ENCODE measurements at places on chromosomes 1 and 21. TPM values are rescaled to one million over a fixed set of nuclear protein-coding genes. Genes with fewer than 3 reads are reported as not detected.

- no peaks in the 10 kb centered on the region for H3K27me3 ChIP-seq
- peak; percentile 93 for DNase-seq
- H3K4me3 ChIP-seq: peak overlapping the region; percentile 29
- H3K4me1 ChIP-seq: peaks cover 6% of the 10 kb centered on the region
Measured at GRCh38 chr1:11784993-11785769, 20.6 kb downstream of the MTHFR start.

DNA sequence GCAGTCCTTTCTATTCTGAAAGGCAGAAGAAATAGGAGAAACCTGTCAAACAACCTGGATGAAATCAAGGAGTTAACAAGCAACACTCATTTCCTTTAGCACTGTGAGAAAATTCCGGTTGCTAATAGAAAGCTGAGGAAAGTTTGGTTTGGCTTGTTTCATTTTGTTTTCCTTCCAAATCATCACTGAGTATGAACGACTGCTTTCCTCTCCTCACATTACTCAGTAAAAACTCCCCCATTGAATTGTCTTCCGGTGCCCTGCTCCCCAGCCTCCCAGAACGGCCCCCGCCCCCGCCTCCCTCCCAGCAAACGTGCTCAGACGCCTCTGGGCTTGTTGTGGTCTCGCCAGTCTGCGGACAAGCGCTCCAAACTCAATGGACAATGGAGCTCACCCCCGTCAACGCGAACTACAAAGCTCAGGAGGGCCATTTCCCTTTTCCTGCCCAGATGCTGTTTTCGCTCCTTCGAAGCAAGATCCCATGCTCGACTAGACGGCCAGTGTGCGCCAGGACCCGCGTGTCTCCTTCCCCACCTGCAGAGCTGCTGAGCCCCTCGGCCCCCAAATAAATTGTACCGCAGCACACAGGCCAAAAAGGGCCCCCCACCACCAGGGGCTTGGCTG lies 747 bp downstream of the STX6 start:
- H3K4me1 ChIP-seq: no peaks in the 10 kb centered on the region
- peaks cover 4% of the 10 kb centered on the region for H3K36me3 ChIP-seq
- peak overlapping the region; percentile 95 for H3K4me3 ChIP-seq
- peak; percentile 71 for DNase-seq
- no peaks in the 10 kb centered on the region for H3K27me3 ChIP-seq
- H3K27ac ChIP-seq: peak overlapping the region; percentile 28

GRCh38 chr1:108717774-108718316 lies 5.1 kb downstream of the FNDC7 start:
- H3K4me1 ChIP-seq: peaks cover 2% of the 10 kb centered on the region
- H3K36me3 ChIP-seq: no peaks in the 10 kb centered on the region
- no peak overlapping the region for H3K4me3 ChIP-seq
- no peaks in the 10 kb centered on the region for H3K27me3 ChIP-seq

GRCh38 chr1:83770319-83770661 lies 228.6 kb downstream of the TTLL7 start:
- H3K36me3 ChIP-seq: no peaks in the 10 kb centered on the region
- no peaks in the 10 kb centered on the region for H3K4me1 ChIP-seq
- H3K27me3 ChIP-seq: no peaks in the 10 kb centered on the region
- H3K4me3 ChIP-seq: no peak overlapping the region

GRCh38 chr1:181483285-181484195 lies at the start of gene CACNA1E:
Gene CACNA1E, plus strand, starts transcription at chr1:181483517. Its CDS starts 228 bp downstream, at chr1:181483745.
- H3K4me1 ChIP-seq: no peaks in the 10 kb centered on the region
- no peaks in the 10 kb centered on the region for H3K36me3 ChIP-seq
- peaks cover 46% of the 10 kb centered on the region for H3K27me3 ChIP-seq
- peak; percentile 28 for DNase-seq
- H3K4me3 ChIP-seq: peak within 1 kb of the TSS; percentile 63

- no peaks in the 10 kb centered on the region for H3K36me3 ChIP-seq
- peak; percentile 15 for DNase-seq
- no peak overlapping the region for H3K27ac ChIP-seq
- no peaks in the 10 kb centered on the region for H3K27me3 ChIP-seq
- H3K4me1 ChIP-seq: no peaks in the 10 kb centered on the region
Measured at GRCh38 chr1:114208106-114208505, 54.4 kb upstream of the SYT6 start.

DNA sequence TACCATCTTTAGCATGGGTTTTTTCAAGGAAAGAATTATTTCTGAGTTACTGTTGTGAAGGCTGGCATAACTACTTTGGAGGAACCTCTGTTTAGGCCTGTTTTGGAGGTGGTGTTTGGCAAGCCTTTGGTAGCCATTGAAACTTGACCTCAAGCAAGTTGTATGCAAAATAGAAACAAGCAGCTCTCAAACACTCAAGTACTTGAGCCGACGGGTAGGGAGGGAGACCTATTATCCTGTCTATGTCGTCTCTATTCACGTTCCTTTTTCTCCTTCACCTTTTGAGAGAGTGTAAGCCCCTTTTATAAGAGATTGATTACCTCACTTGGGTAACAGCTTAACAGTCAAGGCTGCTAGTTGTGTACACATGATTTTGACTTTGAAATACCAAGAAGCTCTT lies 878.3 kb upstream of the CXADR start:
- no peak overlapping the region for H3K4me3 ChIP-seq
- no peak overlapping the region for H3K27ac ChIP-seq
- H3K27me3 ChIP-seq: no peaks in the 10 kb centered on the region
- H3K4me1 ChIP-seq: 0 out of 2 replicates have a peak, but pooled peaks cover 5% of the 10 kb centered on the region
- H3K36me3 ChIP-seq: no peaks in the 10 kb centered on the region

DNA sequence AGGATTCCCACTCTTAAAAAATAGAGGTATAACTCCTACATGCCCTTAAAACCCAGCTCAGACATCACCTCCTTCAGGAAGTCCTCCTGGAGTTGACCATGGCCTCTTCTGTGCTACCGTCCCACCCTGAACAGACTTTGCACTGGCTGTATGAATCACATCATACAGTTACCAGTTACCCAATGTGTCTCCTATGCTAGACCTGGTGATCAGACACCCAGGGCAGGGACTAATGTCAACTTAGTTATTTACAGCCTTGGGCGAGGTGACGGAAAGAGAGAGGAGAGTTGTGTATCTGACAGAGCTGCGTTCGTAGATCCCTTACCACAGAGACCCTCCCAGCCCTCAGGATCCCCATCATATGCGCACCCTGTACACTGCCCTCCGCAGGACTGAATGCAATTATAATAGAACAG lies 72.7 kb downstream of the SLC66A1 start:
- H3K4me3 ChIP-seq: no peak overlapping the region
- H3K27ac ChIP-seq: no peak overlapping the region
- peaks cover 27% of the 10 kb centered on the region for H3K36me3 ChIP-seq
- DNase-seq: no peak
- no peaks in the 10 kb centered on the region for H3K4me1 ChIP-seq
- H3K27me3 ChIP-seq: no peaks in the 10 kb centered on the region

- no peaks in the 10 kb centered on the region for H3K36me3 ChIP-seq
- no peaks in the 10 kb centered on the region for H3K27me3 ChIP-seq
Measured at GRCh38 chr1:12587981-12588640, 29.9 kb downstream of the DHRS3 start.

GRCh38 chr1:39324888-39325287 lies 120.4 kb downstream of the MACF1 start:
- no peak overlapping the region for H3K4me3 ChIP-seq
- DNase-seq: no peak
- no peak overlapping the region for H3K27ac ChIP-seq

GRCh38 chr21:27017246-27017645 lies 50.4 kb upstream of the ADAMTS5 start:
- no peak overlapping the region for H3K27ac ChIP-seq
- no peaks in the 10 kb centered on the region for H3K4me1 ChIP-seq

- no peaks in the 10 kb centered on the region for H3K27me3 ChIP-seq
- H3K4me1 ChIP-seq: no peaks in the 10 kb centered on the region
Measured at GRCh38 chr1:55702064-55702463, 486.9 kb upstream of the USP24 start.

- H3K36me3 ChIP-seq: peaks cover 3% of the 10 kb centered on the region
- H3K4me1 ChIP-seq: no peaks in the 10 kb centered on the region
- H3K4me3 ChIP-seq: no peak overlapping the region
- no peaks in the 10 kb centered on the region for H3K27me3 ChIP-seq
- H3K27ac ChIP-seq: no peak overlapping the region
- DNase-seq: no peak
Measured at GRCh38 chr1:194618101-194618500, 1431.7 kb upstream of the B3GALT2 start.

DNA sequence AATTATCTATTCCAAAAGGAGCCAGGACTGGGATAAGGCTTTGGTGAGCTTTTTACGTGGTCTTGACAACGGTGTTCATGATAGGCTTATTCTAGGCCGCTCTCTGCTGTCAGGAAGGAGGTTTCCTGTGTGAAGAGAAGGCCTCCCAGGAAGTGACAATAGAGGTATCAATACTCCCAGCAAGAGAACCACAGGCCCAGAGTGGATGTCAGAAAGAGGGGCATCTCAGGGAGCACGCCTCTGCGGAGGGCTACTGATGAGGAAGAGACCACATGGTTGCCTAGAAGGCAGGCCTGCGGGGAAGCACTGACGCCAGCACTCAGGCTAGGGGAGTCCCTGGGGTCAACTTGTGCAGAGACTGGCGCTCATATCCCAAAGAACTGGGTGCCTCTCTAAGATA lies 60.4 kb downstream of the ITPKB start:
- H3K4me3 ChIP-seq: no peak overlapping the region
- H3K4me1 ChIP-seq: peaks cover 14% of the 10 kb centered on the region
- H3K36me3 ChIP-seq: no peaks in the 10 kb centered on the region
- no peak for DNase-seq
- peaks cover 2% of the 10 kb centered on the region for H3K27me3 ChIP-seq

DNA sequence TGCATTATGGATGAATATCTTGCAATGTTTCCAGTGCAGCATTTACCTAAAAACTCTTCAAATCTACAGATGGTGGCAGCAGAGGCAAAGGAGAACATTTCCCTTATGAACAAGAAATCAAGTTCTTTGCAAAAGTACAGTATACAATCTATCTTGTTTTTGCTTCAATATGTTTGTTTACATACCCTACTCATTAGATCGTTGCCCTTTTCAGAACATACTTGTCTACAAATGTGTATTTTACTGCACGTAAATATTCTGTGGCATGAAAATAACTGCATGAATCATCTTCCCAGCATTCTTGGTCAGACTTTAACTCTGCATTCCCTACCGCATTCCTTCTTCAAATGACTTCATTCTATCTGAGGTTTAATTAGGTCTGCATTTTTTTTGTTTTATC lies 212.7 kb downstream of the ZP4 start:
- no peak overlapping the region for H3K27ac ChIP-seq
- H3K27me3 ChIP-seq: no peaks in the 10 kb centered on the region
- H3K4me3 ChIP-seq: no peak overlapping the region

- H3K4me1 ChIP-seq: no peaks in the 10 kb centered on the region
- peaks cover 9% of the 10 kb centered on the region for H3K36me3 ChIP-seq
- no peaks in the 10 kb centered on the region for H3K27me3 ChIP-seq
Measured at GRCh38 chr1:43781574-43781973, 74.2 kb downstream of the ST3GAL3 start.

DNA sequence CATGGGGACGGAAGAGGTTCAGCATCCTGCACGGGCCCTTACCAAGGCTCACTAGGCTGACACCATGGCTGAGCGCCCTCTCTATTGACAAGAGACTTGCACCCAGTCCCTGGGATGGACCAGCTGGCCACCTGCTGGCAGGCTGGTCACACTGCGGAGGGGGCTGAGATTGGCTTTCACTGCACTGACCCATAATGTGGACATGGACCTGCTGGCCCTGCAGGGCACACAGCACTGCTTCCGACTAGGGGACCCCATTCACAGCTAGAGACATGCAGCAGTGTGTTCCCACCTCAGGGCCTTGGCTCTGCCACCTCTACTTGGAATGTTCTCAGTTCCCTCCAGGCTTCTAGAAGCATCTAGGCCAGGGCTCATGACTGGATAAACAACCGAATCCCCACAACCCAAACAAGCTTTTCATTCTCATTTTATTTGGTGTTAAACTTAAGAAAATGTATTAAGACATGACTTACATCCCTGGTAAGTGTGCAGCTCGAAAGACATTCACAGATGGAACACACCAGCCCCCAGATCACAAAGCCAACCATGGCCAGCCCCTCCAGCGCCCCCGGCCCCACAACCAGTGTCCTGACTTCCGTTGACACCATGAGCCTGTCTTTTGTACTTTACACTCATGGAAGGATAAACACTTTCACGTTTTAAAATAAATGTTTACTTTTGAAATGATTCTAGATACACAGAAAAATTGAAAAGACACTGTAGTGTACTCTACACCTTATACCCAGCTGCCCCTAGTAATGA lies 9.3 kb upstream of the SRARP start:
- H3K36me3 ChIP-seq: no peaks in the 10 kb centered on the region
- no peak overlapping the region for H3K27ac ChIP-seq
- H3K27me3 ChIP-seq: no peaks in the 10 kb centered on the region
- peak; percentile 74 for DNase-seq
- no peaks in the 10 kb centered on the region for H3K4me1 ChIP-seq

DNA sequence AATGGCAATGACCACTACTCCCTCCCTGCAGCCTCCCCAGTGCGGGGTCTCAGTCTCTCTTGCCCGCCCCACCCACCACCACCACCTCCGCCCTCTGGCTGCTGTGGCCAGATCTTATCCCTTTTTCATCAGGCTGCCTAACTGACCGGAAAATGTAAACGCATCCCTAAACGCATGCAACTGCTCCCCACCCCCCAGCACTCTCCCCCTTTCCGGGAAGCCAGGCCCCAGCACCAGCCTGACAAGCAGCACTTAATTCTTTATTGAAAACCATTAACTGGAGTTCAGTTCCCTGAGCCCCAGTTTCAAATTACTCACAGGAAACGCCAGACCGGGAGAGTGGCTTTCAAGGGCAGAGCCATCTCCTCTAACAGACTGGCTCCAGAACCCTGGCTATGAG lies 147.7 kb downstream of the DMRTA2 start:
- H3K27ac ChIP-seq: no peak overlapping the region
- DNase-seq: peak; percentile 55
- H3K4me3 ChIP-seq: peak overlapping the region; percentile 28
- peaks cover 15% of the 10 kb centered on the region for H3K4me1 ChIP-seq

DNA sequence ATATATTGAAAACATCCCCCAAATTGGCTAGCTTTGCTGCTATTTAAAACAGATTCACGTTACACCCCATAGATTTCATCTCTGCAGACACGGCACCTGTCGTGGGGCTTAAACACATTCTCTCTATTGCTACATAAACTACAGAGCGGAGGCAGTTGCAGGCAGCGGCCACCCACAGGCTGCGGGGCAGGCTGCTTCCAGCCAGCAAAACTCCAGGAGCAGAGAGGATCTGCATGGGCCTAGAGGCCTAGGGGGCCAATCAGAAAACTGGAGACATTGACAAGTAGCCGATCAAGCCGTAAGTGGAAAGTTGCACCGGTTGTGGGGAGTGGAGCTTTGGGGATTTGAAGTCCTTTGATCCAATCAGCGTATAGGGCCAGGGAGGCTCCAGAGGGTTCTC lies 129.0 kb upstream of the KLHDC7A start:
- no peaks in the 10 kb centered on the region for H3K27me3 ChIP-seq
- no peak overlapping the region for H3K27ac ChIP-seq
- DNase-seq: peak; percentile 48
- no peaks in the 10 kb centered on the region for H3K36me3 ChIP-seq

- no peak for DNase-seq
- no peak overlapping the region for H3K27ac ChIP-seq
- no peaks in the 10 kb centered on the region for H3K4me1 ChIP-seq
- H3K36me3 ChIP-seq: no peaks in the 10 kb centered on the region
- H3K4me3 ChIP-seq: no peak overlapping the region
- H3K27me3 ChIP-seq: no peaks in the 10 kb centered on the region
Measured at GRCh38 chr1:177255411-177255810, 84.7 kb downstream of the BRINP2 start.

GRCh38 chr1:52402860-52403240 lies 1.4 kb downstream of the ORC1 start:
- H3K36me3 ChIP-seq: peaks cover 64% of the 10 kb centered on the region
- DNase-seq: no peak
- no peak overlapping the region for H3K27ac ChIP-seq
- no peaks in the 10 kb centered on the region for H3K4me1 ChIP-seq
- no peaks in the 10 kb centered on the region for H3K27me3 ChIP-seq

Gene YTHDF2
- 196 TPM for total RNA-seq

Gene TCP10L
- 5.1 TPM for total RNA-seq

Gene LDLRAD1
- total RNA-seq: not detected

Gene SIPA1L2
- total RNA-seq: 5.2 TPM

Gene SELL
- not detected for total RNA-seq

Gene LYPD8
- total RNA-seq: not detected

Gene PCP4
- total RNA-seq: 0.77 TPM

Gene SPRR3
- not detected for total RNA-seq
